ENCODE measurements at places on chromosomes 5 and 9. TPM values are rescaled to one million over a fixed set of nuclear protein-coding genes. Genes with fewer than 3 reads are reported as not detected.
A peak's percentile ranks its signal among the peaks of the same experiment; 100 is the strongest.

TMEM38B gene
- total RNA-seq = 16.9 TPM

OXCT1 gene
- total RNA-seq = 44.0 TPM

GRCh38 chr9:137056739-137057415 is 3.0 kb upstream of the ENTPD2 start:
- DNase-seq = no peak

DNA sequence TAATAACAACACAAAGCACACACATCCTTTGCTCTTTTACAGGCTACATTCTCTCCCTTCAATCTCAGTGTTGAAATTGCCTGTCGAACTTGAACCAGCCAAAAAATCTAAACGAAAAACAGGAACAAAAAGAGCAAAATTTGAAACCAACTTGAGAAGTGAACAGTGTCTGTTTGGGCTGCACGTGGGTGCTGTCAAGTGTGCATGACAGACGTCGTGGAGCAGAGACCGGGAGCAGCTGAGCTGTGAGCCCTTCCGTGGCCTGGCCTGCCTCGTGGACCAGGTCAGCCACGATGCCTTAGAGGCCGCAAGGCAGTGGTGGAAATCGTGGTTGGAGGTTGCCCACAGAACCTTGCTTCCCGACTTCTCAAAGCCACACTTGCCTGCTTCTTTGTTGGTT is 34.8 kb upstream of the DENND1A start:
- DNase-seq = no peak

- DNase-seq = no peak
Observed at GRCh38 chr9:35027860-35028259, 38.3 kb downstream of the DNAJB5 start.

DNA sequence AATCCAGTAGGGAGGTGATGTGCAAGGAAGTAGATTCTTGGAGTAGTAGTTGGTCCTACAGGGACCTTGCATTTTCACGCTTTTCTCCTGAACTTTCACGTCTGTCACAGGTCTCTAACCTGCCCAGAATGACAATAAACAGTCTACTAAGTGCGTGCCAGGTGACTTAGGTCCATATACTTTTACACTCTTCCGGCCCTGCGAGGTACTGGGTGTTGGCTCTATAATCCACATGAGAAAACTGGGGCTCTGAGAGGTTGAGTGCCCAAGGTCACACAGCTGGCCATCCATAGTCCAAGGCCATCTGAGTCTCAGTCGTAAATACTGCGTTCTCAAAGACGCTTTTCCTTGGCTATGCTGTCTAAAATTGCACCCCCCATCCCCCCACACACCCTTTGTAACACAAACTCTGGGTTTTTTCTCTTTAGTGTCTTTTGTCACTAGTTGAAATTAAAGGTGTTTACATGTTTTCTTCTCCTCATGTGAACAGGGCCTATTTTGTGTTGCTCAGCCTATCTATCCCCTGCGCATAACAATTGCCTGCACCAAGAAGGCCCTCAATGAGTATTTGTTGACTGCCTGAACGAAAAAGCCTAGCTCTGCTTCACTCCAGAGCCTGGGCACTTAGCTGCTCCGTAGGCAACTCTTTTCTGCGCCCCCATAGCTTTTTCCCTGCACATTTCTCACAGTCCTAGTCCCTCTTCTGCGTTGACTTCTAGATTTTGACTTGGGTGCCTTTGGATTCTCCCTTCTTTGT is 943 bp downstream of the SFXN1 start:
- DNase-seq = no peak

GRCh38 chr5:143153332-143154119 is 250.0 kb downstream of the NR3C1 start:
- DNase-seq = peak; percentile 91

GRCh38 chr9:128003966-128004604 is 23.3 kb upstream of the EEIG1 start:
- no peak for DNase-seq

DNA sequence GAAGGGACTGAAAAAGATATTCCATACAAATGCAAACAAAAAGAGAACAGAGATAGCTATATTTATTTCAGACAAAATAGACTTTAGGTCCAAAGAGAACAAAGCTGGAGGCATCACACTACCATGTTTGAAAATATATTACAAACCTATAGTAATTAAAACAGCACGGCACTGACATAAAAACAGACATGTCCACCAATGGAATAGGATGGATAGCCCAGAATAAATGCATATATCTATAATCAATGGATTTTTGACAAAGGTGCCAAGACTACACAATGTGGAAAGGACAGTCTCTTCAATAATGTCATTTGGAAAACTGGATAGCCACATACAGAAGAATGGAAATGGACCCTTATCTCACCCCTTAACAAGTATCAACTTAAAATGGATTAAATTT is 10.2 kb downstream of the PRKAA1 start:
- DNase-seq = no peak

DNA sequence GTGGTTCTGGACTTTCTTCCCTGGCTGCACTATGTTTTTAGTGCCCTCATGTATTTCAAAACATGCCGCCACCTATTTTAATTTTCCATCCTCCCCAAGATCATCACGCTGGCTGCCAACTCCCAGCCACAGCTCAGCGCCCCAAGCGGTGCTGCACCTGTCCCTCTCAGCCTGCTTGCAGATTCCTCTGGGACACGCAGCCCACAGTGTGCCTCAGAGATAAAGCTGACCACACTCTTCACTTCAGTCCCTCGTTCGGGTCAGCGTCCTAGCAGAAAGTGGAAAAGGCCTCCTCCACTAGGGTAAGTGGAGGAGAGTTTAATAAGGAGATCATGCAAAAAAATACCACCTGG is 56.2 kb upstream of the CKS2 start:
- no peak for DNase-seq

- no peak for DNase-seq
Observed at GRCh38 chr5:89823046-89823445, 586.5 kb downstream of the CETN3 start.
